ENCODE measurements at places on chromosomes 6 and 20.

GRCh38 chr6:37115236-37115895 lies 54.6 kb upstream of the PIM1 start:
- DNase-seq, result no peak

GRCh38 chr6:144847916-144848315 lies 562.8 kb downstream of the UTRN start:
- DNase-seq, result no peak

- DNase-seq, result no peak
These were observed 22.5 kb upstream of the SRPK1 start for GRCh38 chr6:35943390-35943789.

DNA sequence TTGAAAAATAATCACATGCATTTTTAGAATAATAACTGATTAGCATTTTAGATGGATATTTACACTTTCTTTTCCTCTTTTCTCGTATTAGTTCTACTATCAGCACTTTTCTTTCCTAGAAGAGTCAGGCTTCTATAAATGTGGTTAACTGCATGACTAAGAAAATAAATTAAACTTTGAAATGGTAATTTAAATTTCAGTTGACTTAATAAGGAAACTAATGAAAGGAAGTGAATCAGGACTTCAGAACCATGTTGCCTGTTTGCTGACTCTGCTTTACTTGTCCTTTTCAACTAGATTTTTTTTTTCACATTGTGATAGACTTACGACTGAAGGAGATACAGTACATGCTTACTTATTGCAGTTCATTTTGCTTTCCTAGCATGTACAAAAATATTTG lies 1258.2 kb upstream of the EYS start:
- no peak for DNase-seq

DNA sequence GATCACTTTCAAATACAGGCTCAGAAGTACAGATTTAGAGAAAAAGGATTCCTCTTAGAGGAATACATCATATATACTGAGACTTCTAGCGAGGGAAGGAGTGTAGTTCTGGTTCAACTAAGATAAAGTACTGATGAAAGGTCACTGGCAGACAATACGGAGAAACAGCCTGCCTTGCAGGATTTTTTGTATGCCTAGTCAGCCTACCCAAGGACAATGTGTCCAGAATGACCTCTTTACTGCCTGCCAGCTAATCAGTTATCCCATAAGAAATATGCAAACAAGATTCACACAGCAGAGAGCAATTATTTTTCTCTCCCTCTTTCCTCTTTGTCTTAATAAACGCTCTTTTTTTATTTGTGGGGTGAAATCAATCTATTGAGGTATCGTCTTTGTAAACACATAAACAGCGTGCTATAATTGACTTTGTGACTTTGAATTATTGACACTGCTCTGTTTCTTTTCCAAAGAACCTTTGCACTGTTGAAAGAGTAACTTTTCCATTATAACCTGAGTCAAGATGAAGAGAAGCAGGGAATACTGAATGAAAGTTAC lies 1.4 kb upstream of the TSPYL4 start:
- DNase-seq, result no peak

DNA sequence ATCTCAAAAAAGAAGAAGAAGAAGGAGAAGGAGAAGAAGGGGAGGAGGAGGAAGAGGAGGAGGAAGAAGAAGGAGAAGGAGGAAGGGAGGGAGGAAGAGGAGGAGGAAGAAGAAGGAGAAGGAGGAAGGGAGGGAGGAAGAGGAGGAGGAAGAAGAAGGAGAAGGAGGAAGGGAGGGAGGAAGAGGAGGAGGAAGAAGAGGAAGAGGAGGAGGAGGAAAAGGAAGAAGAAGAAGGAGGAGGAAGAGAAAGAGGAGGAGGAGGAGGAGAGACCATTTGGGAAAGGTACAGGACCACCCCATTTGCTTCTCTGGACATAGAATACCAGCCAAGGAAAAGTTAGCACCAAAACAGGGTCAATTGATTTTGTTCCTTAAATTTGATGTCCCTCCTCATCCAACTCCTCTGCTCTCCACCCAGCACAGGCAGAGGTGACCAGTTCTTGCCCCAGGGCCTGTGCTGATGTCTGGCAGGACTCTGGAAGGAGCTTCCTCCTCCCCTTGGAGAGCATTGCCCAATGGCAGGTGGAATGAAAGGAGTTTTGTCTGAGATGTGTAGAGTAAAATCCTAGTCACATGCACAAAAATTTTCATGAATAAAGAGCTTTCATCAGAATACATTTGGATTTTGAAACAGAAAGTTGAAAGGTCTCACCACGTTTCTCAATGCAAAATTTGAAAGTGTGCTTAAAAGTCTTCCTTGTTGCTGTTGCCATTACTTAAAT lies 182.9 kb downstream of the LY86 start:
- no peak for DNase-seq

DNA sequence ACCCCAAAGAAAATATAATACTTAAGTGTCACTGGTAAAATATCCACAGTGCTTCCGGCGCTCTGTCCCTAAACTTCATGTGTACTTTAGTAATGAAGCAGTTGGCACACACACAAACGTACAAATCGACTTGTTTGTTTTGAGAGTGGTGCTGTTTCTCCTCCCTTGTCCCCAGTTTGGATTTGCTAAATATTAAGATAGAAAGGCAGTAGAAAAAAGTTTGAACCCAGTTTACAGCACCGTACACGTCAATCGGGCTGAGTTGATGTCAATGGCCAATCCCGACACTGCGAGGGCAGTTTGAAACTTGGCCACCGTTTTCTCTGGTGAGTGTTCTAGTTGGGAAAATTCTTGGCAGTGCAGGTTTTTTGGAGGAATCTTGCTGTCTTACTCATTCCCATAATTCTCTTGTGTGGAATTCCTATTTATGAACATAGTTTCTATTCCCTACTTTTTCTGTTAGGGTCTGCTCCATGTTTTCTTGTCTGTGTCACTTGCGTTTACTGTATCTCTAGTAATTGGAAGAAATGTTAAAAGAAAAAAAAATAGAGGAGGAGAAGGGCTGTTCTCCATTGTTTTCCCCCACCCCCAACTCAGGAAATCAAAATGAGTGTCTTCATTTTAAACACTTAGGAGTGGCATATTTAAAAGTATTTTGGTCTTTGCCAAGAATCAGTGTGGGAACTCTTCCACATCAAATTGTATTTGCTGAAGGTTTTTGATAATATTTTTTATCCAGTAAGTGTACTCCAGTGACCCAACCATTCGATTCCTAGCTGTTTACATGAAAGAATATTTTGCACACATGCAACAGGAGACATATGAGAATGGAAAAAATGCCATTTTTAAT lies 72.3 kb downstream of the OR2B2 start:
- DNase-seq, result no peak

DNA sequence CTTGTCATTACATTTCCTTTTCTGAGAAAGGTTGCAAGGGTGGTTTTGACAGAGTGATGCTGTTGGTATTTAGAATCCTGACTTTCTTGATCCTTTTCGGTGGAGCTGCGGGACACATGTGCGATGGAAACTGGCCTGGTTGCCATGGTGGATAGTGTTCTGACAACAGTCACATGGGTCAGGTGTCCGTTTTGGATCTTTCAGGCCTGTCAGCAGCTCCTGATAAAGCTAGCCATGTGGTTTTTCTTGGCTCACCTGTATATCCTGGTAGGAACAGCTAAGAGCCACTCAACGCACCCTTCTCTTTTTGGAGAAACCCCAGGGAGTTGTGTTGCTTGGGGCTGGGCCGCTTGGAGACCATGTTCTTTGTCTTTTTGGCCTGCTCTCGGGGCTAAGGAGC lies 177.4 kb downstream of the MTFR2 start:
- no peak for DNase-seq

DNA sequence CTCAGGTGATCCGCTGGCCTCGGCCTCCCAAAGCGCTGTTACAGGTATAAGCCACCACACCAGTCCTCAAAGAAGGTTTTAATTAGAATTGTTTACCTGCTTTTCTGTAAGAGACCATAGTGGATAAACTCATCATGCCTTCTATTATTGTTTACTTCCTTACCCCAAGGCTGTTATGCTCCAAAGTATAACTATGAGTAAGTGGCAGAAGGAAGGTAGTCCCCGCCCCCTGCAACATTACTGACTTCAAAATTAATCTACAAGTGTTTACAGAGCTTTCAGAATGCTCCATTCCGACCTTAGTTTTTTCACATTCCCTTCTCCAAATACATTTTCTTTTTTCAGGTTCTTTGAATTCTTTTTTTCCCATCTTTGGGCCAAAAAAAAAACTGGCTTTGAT lies 480.5 kb upstream of the NOX3 start:
- no peak for DNase-seq

GRCh38 chr6:8059129-8059528 lies 5.1 kb downstream of the BLOC1S5 start:
- no peak for DNase-seq

GRCh38 chr20:38261054-38261390 lies 487 bp upstream of the KIAA1755 start:
- DNase-seq, result no peak

- no peak for DNase-seq
These were observed 41.0 kb upstream of the RAB23 start for GRCh38 chr6:57262901-57263694.

GRCh38 chr6:75203721-75204120 lies 2.1 kb downstream of the COL12A1 start:
- DNase-seq, result no peak

GRCh38 chr6:102820098-102820497 lies 1426.6 kb downstream of the GRIK2 start:
- no peak for DNase-seq

DNA sequence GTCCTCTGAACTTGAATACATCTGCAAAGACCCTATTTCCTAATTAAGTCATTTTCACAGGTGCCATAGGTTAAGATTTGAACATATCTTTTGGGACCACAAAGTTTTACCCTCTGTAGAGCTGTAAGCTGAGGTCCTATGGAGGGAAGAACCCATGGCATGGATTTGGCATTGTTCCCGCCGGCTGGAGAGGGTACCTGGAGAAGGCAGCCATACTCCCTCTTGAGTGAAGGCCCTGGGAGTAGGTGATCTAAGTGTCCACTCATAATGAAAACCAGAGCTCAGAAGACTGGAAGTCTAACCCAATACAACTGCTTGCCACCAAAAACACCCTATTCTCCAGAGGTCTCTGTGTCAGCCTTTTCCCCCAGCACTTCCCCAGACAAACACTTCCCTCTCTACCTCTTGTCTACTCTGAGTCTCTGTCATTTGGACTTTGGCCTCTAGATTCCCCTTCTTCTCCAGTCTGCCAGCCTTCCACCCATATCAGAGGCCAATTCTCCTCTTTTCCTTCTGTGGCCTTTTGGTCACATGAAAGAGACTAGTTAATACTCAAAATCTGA lies 363.9 kb downstream of the MAFB start:
- DNase-seq, result no peak

DNA sequence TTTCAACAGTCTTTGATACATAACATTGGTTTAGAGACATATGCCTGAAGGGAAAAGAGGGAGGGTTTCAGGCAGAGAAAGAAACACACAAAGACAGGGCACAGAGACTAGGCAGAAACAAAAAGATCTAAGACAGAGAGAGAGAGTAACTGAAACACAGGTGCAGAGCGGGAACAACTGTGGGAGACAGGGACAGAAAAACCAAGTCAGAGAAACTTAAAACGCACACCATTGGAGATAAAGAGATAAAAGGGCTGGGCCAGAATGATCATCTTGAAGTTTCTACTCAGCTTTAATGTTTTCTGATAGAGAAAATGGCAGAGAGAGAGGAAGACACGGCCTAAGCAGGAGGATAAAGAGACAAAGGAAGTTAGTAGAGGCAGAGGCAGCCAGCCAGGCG lies 11.8 kb downstream of the UNC5CL start:
- no peak for DNase-seq

DNA sequence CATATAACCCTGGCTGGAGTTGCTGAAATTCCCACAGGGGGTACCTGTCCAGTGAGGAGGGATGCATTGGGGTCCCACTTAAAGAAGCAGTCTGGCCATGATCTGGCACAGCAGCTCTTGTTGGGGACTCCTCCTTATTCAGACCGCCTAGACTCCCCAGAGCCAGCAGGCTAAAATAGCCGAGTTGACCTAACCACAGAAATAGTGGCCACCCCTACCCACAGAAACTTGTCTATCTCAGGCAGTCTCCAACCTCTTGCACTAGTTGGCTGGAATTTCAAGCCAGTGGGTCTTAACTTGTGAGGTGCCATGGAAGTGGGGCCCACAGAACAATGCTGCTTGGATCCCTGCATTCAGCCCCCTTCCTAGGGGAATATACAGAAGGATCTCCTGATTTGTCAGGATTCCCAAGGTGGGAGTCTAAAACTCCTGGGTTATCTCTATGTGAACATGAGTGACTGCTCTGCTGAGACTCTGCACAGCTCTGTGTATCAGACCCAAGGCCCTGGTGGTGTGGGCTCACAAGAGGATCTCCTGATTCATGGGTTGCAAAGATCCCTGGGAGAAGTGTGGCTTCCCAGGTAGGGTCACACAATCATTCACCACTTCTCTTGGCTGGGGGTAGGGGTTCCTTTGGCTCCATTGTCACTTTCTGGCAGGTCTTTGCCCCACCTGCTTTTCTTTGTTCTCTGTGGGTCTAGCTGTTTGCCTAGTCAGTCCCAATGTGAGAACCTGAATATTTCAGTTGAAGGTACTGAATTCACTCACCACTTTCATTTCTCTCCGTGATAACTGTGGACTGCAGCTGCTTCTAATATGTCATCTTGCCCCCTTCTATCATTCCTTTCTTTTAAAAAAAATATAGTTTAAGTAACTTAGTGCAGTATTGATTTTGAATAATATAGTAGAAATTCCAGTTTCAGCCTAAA lies 65.5 kb upstream of the CLVS2 start:
- DNase-seq, result no peak

- DNase-seq, result no peak
These were observed 172.4 kb downstream of the MOXD1 start for GRCh38 chr6:132228894-132229293.

DNA sequence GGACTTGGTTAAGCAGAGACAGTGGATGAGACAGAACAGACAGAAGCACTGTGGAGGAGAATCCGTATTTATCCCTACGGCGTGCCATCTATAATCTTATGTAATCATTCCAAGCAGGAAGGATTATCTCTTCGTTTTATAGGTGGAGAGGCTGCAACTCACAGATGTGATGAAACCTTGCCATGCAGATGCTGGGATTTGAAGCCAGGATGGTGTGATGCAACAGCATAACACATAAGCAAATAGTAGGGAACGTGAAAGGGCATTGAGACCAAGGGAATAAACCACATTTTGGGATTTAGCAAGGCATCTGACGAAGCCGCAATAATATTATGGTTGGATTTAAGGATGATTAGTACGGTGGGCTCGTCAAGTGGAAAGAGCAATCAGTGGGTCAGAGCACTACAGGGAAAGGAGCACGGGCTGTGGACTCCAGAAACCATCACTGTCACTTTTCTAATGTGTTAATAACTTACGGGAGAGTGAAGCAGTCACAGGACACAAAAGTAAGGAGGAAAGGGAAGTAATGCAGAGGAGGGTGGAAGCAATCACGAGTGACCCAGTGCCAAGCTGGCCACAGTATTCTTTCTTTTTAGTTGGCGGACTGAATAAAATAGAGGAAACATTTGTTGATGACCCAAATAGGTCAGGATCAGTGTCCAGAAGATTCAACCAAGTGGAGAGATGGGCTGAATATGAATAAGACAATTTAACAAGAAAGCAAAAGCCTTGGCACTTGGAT lies 119.6 kb upstream of the EDN1 start:
- no peak for DNase-seq

GRCh38 chr6:12137480-12137879 lies 125.4 kb downstream of the HIVEP1 start:
- DNase-seq, result no peak
